ENCODE measurements at places on chromosomes 2 and 18.

GRCh38 chr18:7325126-7325430, 94.2 kb downstream of the LRRC30 start:
- no peak for DNase-seq

GRCh38 chr2:75416420-75417342, 144.1 kb downstream of the EVA1A start:
- no peak for DNase-seq

DNA sequence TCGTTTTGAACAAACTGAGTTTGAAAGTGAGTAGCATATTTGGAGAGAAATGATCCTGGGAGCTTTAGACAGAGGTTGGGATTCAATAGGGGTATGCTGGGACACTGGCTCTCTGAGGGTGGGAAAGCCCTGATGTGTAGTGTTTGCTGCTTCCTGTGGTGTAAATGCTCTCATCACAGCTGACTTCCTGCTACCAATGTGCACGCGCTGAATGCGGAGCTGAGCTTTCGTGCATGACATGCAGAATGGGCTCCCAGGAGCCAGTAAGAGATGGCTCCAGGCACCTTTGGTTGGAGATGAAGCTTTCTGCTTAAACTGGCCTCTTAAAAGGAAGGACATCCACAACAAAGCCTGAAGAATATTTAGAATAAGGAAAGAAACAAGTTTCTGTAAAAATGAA, 224.1 kb upstream of the CCDC150 start:
- no peak for DNase-seq

DNA sequence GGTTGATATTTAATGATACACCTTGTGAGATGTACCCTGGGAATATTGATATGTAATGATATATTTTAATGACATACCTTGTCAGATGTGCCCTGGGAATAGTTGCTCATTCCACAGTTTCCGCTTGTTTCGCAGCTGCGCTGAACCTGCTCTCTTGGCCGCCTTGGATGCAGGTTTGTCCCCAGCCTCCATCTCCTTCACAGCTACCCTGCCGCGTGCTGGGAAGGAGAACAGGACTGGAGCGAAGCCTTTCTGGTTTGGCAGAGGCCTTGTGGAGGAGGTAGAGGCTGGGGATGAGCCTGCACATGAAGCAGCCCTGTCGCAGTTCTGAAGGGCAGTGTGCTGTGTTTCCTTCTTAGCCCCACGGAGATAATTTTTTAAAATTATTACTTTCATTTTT, 14.6 kb downstream of the ATG4B start:
- DNase-seq = no peak

DNA sequence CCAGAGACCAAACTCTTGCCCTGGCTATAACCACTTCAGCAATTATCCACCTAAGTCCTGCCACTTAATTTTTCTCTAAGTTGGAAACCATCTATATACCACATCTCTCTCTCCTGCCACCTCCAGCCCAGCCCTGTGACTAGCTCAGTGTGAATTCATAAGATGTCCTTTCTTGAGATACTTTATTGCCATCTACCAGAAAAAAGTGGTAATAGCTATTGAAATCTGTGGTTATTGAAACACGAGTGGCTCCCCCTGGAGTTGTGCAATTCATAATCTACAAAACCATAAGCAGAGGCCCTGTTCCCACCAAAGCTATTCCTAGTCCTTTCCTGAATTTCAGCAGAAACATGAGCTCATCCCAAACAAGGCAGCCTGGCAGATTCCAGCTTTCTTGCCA, 324.0 kb downstream of the TXNL1 start:
- no peak for DNase-seq

DNA sequence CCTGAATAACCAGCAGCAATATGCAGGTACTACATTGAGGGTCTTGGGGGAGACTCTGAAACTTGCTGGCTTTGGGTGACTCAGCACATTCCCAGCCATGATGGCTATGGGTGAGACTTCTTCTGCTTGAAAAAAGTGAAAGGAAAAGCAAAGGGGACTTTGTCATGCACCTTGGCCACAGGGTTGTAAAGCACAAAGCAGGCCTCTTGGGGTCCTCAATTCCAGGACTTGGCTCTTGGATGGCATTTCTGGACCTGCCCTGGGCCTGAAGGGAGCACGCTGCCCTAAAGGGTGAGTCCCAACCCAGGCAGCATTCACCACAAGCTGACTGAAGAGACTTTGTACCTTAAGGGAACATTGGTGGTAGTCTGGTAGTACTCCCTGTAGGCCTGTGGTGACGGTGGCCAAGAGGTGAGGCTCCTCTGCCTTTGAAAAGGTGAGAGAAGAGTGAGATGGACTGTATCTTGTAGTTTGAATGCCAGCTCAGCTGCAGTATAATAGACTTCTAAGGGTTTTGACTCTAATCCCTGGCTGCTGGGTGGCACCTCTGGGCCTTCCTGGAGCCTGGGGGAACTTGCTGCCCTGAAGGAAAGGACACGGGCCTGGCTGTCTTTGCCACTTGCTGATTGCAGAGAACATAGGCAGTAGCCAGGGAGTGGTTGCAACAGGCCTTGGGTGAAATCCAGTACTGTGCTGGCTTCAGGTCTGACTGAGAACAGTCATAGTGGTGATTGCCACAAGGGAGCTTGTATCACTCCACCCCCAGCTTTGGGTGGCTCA, 36.5 kb upstream of the CYTIP start:
- no peak for DNase-seq

DNA sequence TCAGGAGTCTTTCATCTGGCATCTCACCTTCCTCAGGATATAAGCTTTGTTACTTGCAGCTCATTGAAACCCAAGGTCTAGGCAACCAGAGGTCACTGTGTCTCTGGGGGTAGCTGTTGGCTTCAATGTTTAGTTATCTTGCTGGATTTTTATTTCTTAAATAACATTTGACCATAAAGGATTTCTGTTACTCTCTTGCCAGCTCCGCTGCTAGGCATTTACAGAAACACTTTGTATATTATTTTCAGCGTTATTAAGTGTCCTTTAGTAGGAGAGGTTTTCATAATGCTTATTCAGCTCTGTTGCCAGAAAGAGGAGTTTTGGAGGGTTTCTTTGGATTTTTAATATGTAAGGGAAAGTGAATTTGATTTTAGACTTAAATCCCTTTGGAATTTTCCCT, 61.4 kb downstream of the QPCT start:
- no peak for DNase-seq

- DNase-seq = no peak
Measured at GRCh38 chr2:37984589-37984988, 59.5 kb downstream of the RMDN2 start.

DNA sequence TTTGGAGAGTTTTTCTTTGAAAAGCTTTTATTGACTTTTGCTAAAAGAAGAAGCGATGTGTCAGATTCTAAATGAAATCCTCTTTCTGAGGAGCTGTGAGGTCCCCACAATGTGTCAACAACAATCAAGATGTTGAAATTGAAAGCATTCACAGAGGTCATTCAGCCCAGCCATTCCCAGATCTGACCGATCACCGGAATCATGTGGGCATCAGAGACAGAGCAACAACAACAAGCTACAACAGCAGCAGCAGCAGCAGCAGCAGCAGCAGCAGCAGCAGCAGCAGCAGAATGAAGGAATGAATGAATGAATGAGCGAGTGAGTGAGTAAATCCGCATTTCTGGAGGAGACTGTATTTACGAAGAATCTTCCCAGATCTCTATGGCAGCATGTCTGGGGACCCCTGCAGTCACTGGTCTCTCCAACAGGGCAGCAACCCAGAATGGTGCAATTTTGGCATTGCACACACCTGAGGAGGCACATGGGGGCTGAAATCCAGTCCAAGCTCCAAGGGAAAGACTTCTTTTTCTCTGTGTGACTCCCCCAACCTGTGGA, 299.0 kb downstream of the MYCN start:
- DNase-seq = no peak

GRCh38 chr2:183898641-183899040, 699.7 kb upstream of the ZNF804A start:
- DNase-seq = no peak

DNA sequence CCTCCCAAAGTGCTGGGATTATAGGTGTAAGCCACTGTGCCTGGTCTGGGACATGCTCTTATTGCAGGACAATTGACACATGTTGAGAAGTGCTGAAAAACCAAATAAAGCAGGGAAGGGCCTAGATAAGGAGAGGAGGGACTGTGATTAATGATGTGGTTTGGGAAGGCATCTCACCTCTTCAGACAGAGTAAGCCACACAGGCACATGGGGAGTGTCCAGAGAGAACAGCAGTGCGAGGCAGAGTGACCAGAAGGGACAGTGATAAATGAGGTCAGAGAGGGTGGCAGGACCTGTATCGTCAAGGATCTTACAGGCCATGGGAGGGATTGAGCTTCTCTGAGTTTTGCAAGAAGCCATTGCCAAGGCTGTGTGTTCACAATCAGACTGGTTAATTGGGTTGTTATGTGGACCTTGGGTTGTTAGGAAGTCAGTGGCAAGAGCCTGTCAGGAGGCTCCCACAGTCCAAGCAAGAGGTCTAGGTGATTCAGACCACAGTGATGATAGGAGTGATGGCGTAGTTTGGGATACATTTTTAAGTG, 58.5 kb downstream of the EIF5B start:
- DNase-seq = no peak

GRCh38 chr2:222899413-222900181, 38.8 kb downstream of the ACSL3 start:
- no peak for DNase-seq

GRCh38 chr2:240891492-240892340, 4.2 kb downstream of the MAB21L4 start:
- DNase-seq = no peak
